ENCODE measurements at places on chromosomes 2 and 18. TPM values are rescaled to one million over a fixed set of nuclear protein-coding genes. Genes with fewer than 3 reads are reported as not detected.

Gene CTNNA2
- total RNA-seq = not detected

Gene BOLL
- not detected for total RNA-seq

Gene TGFA
- 0.33 TPM for total RNA-seq

Gene RBM44
- 0.52 TPM for total RNA-seq

Gene DAPL1
- not detected for total RNA-seq

Gene PLCD4
- 0.49 TPM for total RNA-seq

Gene HOXD1
- total RNA-seq = not detected

DNA sequence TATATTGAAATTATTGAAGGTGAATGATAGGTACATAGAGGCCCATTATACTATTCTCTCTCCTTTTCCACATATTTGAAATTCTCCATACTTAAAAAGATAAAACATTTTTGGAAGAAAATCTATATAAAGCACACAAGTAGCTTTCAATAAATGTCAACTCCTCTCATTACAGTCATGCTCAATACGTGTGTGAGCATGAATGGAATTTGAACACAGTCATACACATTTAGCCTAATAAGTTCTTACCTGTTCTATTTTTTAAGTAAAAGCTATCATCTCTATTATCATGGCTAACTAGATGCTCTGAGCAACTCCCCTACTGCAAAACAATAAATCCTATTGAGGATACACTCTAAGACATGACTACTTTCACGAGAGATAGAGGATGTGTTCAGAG is 41.9 kb upstream of the SPATS2L start:
- H3K27ac ChIP-seq = no peak overlapping the region
- H3K4me3 ChIP-seq = no peak overlapping the region
- no peaks in the 10 kb centered on the region for H3K4me1 ChIP-seq
- no peaks in the 10 kb centered on the region for H3K27me3 ChIP-seq

GRCh38 chr2:175854665-175855064 is 147.4 kb downstream of the LNPK start:
- no peaks in the 10 kb centered on the region for H3K36me3 ChIP-seq
- DNase-seq = no peak
- no peaks in the 10 kb centered on the region for H3K4me1 ChIP-seq
- H3K4me3 ChIP-seq = no peak overlapping the region

GRCh38 chr2:171479154-171479814 is 43.0 kb upstream of the CYBRD1 start:
- no peak for DNase-seq
- no peak overlapping the region for H3K4me3 ChIP-seq
- H3K4me1 ChIP-seq = peaks cover 5% of the 10 kb centered on the region
- peaks cover 20% of the 10 kb centered on the region for H3K36me3 ChIP-seq
- H3K27ac ChIP-seq = no peak overlapping the region

GRCh38 chr2:191836853-191837769 is 9.8 kb downstream of the CAVIN2 start:
- H3K27ac ChIP-seq = no peak overlapping the region
- no peak overlapping the region for H3K4me3 ChIP-seq
- H3K4me1 ChIP-seq = no peaks in the 10 kb centered on the region
- DNase-seq = no peak

DNA sequence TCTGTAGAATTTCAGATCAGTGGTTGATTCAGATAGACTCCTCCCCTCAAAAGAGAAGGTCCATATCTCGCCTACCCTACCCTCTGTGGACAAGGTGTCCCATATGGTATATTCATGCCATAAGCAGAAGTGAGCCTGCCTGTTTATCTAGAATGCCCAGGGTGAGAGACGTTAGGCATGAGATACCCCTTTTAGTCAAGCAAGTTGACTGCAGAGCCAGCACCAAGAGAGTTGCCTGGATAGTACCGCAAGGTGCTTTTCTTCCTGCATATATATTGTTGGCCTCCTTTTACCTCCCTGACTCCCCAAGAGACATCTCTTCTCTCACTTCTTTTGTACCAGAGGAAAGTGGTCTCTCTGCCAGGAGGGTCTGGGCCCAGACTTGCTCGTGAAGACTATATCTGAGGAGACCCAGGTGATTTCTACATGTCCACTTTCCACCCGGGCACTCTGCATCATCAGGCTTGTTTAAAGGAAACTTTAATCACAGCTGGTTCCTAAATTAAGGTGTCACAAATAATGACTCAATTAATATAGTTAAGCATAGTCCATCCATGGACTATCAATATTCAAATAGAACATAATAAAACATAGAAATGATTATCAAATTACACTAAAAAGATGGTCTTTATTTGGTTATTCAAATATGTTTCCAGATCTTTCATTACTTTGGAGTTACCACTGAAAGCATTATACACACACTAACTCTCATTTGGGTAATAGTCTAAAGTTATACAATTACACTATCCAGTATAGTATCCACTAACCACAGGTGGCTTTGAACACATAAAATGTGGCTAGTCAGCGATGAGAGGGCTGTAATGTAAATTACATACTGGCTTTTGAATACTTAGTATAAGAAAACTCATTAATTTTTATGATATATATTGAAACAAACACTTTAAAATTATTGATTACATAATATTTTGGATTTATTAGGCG is 4.1 kb downstream of the ITGA4 start:
- H3K27ac ChIP-seq = peak overlapping the region; percentile 93
- peak; percentile 24 for DNase-seq
- H3K4me1 ChIP-seq = peaks cover 55% of the 10 kb centered on the region
- H3K36me3 ChIP-seq = peaks cover 8% of the 10 kb centered on the region
- H3K27me3 ChIP-seq = no peaks in the 10 kb centered on the region
